Activated CD8-positive, alpha-beta memory T cell treated with anti-CD3 and anti-CD28 coated beads for 1 hour (primary cell): ENCODE measurements at places on chromosomes 7 and 10.

DNA sequence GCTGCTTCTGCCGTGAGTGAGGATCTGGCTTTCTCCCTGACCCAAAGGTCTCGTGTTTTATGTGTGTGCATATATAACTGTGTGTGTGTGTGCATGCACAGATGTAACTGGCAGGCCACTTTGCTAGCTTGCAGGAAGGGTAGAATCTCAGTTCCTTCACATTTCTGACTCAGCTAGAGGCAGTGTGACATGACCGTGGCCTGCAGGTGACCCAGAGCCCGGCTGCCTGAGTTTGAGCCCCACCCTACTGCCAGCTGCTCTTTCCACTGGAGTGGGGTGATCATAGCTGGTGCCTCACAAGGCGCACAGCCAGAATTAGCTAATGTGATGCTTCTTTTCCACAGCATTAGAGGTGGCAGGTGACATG is 9.3 kb upstream of the MYL7 start:
- no peak for DNase-seq

DNA sequence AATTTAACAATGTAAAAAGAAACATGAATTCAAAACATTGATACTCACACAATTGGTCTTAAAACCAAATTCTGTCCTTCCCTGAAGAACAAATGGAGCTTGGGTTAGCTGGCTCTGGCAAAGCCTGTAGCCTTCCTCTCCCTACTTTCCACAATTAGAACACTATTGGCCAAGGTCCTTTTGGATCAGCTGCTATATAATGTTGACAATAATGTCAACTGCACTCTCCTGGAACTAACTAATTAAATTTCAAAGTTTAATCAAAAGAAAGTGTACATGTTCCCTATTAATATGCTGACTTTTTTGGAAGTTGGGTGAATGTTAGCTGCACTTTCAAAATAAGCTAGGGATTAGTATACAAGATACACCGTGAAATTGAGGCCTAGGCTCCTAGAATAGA is 440.1 kb upstream of the NFE2L3 start:
- no peak for DNase-seq

GRCh38 chr10:61747307-61747706 is 84.6 kb downstream of the CABCOCO1 start:
- DNase-seq: no peak

DNA sequence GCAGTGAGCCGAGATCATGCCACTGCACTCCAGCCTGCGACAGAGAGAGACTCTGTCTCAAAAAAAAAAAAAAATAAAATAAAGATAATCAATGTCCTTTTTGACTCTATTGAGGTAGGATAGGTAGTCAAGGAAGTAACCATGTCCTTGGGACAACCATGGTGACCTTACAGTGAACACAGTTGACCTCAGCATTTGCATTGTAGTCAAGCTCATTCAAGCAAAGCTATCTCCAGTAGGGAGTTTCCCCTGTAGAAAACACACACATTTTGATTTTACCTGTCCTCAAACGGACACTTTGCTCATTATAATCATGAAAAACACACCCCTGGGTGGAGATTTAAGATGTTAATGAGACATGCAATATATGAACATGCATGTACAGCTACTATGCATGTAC is 171.7 kb downstream of the KIF20B start:
- no peak for DNase-seq

DNA sequence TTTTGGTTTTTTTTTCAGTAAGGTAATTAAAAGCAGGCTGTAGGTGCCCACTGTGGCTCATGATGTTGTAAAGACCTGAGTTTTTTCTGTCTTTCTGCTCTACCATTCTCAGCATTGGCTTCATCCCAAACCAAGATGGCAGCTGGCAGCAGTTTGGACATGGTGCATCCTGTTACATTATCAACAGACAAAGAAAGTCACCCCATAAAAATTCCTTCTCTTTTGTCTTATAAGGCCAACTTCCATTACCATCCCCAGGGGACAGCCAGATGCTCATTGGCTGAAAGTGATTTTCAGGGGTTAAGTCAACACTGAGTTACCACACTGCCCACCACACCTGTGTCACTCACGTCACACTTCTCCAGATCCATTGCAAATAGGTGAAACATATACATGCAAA is 558.4 kb downstream of the SDK1 start:
- no peak for DNase-seq

DNA sequence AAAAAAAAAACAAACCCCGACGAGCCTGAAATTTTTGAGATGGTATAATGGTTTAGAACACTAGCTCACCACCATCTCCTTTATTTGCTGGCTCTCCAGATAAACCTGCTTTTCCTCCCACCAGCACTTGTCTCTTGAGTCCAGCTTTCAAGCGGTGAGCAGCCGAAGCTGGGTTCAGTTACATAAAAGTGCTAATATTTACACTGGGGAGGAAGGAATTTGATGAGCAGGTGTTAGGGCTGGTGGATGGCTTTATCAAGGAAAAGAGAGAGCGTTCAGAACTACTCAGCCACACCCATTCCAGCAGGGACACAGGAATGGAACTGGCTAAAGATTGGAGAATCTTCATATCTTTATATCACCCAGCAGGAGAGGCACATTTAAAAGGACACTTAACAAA is 6.6 kb upstream of the CALML3 start:
- DNase-seq: no peak

GRCh38 chr7:9981742-9982349 is 991.8 kb upstream of the PHF14 start:
- DNase-seq: no peak

GRCh38 chr10:29295813-29296212 is 6.9 kb downstream of the LYZL1 start:
- DNase-seq: no peak

DNA sequence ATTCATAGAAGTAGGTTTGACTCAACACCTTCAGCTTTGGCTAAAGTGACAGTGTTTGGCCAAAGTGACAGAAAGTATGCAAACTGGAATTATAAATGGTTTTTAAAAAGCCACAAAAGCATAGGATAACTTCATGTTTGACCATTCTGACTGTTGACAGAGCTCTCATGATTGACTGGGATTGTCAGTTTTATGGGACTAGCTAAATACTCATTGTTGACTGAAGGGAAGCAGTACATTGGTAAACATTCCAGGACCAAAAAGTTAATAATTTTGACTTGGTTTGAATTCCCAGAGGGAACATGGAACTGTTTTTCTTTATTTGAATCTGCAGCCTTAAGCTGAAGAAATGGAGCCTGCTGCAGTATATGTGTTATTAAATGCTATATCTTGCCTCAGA is 84.6 kb upstream of the STEAP4 start:
- no peak for DNase-seq

DNA sequence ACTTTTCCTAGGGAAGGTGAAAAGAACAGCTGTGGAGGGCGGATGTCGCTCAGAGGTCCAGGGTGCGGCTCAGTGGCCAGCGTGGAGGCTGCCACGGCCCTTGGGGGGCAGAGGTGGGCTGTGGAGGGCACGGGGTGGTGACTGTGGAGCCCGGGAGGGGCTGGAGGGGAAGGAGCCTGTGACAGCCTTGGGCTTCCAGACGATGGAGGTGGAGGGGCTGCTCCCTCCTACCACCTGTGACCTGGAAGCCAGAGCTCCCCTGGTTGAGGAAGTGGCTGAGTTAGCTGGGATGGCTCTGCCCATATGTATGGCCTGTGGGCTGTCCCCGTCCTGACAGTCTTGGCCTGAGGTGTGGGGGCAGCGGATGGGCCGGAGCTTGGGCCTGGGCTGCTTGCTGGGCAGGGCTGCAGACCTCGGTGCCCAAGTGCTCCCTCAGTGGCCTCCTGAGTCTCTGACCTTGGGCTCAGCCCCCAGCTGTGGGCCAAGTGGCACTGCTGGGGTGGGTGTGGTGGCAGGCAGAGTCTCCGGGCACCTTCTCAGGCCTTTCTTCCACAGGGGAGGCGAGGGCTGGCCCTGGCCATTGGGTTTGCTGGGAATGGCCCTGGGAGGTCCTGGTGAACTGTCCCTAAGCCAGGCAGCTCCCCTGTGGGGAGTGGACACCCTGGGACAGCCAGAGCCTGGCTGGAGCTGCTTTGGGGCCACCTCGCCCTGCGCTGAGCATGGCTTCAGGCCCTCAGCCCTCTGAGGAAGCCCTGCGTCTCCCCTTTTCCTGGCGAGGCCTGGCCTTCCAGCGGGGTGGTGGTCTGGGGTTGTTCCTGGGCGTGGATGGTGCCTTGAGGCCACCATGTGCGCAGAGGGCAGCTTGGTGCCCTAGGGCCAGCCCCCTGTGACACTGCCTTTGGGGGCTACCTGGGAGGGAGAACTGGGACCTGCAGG is 3.9 kb downstream of the BRI3 start:
- DNase-seq: no peak

DNA sequence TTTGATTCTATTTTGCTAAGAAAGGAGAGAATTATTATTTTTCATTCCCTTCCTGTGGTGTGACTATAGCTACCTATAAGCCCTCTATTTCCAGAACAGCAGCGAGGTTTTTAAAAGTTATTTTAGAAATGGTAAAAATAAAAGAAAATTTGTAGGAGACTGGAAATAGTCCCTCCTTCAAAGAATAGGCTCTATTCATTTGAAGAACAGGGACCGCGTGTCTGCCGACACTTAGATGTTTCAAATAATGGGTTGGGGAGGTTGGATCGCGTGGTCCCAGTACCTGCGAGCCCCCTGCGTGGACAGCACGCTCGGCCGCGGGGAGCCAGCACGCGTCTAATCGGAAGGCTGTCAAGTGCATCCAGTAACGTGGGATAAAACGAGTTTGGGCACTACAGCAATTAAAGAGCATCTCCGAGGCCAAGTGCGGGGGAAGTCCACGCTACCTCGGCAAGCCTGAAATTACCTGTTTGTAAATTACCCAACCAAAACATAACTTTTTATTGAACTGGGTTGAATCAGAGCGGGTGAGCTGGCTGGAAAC is 1.0 kb downstream of the CACNA2D1 start:
- DNase-seq: no peak

GRCh38 chr10:122056431-122057094 is 67.6 kb downstream of the TACC2 start:
- no peak for DNase-seq

GRCh38 chr10:100338434-100339036 is 8.5 kb upstream of the SCD start:
- DNase-seq: peak; percentile 60

GRCh38 chr7:111067251-111067650 is 23.7 kb upstream of the LRRN3 start:
- DNase-seq: no peak

GRCh38 chr10:69624245-69624786 is 5.7 kb upstream of the FAM241B start:
- DNase-seq: no peak

GRCh38 chr7:46072722-46073121 is 151.7 kb upstream of the IGFBP3 start:
- DNase-seq: no peak

DNA sequence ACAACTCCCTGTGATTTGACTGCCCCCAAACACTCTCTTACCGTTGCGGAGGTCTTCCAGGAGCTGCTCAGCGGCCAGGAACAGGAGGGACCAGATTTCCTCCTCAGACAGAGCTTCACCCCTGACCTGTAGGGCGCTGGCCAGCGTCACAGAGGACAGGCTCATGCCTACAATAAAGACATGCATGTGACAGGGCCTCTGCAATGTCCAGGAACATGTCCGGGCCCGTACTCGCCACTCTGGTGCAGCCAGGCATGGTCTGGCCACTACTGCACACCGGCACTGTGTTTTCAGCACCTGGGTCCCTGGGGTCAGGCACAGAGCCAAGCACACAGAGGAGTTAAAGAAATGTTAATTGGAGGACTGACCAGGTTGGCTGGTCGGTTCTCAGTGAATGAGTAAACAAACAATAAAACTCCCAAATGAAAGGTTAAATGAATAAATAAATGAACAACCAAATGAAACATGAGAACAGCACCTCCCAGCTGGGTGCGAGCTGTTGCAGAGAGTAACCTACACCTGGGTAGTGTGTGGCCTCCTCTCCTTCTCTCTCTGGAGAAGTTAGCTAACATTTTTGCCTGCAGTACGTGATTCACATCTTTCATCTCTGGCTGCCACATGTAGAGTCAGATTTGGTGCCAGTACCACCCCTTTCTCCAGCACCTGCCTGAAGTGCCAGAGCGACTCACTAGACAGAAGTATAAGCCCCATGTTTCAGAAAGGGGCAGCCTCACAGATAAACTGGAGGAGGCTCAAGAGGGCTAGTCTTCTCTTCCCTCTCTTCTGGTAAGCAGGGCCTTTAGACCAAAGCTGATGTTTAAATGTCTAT is 22.8 kb downstream of the FRMPD2 start:
- DNase-seq: no peak

DNA sequence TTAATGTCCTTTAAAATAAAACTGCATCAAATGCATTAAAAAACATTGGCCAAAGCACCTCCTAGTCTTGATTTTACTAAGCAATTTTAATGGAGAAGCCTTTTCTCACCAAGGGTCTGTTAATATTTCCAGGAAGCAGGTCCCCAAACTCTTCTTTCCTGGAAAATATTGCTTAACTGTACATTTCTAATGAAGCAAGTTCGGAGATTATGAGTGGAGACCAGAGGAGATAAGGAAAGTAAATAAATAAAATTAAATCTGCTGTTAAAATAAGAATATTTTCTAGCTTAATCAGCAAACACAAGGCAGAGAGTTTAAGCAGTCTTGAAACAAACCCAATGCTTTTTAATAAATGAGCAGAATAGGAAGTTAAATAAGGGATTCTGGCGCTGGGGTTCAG is 322.4 kb downstream of the PTEN start:
- DNase-seq: no peak

DNA sequence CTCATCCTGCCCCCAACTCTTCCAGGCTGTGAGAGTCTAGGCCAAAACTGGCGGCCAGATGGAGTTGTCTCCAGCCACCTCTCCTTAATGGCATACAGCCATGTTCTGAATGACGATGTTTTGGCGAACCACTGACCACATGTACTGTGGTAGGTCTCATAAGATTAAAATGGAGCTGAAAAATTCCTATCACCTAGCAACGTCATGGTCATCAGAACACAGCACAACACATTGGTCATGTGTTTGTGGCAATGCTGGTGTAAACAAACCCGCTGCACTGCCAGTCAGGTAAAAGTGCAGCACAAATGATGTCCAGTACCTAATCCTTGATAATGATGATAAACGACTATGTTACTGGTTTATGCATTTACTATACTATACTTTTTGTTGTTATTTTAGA is 290.0 kb upstream of the MKI67 start:
- DNase-seq: no peak

DNA sequence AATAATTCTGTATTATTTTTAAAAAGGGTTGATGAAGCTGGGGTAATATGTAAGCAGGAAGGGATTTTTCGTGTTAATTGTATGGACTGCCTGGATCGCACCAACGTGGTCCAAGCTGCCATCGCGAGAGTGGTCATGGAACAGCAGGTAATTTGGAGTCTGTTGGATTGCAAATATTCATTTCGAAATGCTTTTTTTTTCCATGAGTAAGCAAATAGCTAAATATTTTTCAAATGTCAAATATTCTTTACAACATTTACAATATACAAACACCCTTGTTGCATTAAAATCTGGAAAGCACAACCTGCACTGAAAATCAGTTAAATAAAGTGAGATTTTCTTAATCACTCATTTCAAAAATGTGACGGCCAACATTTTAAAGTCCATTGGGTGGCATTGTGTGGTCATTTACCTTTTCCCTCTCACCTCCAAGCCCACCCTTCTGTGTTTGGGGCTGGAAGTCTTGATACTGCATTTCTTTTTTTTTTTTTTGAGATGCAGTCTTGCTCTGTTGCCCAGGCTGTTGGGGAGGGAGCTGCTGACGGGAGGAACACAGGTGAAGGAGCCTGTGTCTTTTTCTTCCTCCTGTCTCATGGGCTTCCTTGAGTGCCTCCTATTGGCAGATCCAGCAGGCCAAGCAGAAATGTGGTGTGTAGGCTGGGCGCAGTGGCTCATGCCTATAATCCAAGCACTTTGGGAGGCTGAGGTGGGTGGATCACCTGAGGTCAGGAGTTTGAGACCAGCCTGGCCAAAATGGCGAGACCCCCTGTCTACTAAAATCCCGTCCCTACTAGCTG is 66.1 kb downstream of the MCMBP start:
- DNase-seq: no peak
